ENCODE measurements at places on chromosomes 11 and 22.

DNA sequence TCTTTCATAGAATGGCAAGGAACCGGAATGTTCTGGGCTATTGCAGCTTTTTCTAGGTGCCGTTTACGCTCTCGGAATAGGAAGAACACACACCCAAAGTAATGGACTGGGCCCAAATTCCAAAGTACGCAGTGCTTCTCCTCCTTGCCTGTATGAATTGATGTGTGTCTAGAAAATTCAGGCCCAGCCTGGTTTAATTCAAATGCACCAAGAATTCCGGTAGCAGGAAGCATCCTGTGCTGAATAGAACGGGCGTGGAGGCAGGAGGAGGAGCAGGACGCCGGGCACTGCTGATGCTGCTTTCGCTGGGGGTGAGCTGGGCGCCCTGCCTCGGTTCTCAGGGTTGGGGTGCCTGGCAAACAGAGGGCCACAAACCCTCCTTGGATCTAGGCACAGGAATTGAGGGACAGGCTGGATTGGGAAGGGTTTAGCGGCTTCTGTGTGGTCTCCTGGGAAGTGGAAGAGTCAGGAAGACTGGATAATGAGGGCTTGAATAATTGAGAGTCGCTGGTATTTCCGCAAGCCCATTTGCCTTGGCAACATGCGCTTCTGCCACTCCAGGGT, 2.0 kb downstream of the PARVB start:
- peak; percentile 64 for DNase-seq

DNA sequence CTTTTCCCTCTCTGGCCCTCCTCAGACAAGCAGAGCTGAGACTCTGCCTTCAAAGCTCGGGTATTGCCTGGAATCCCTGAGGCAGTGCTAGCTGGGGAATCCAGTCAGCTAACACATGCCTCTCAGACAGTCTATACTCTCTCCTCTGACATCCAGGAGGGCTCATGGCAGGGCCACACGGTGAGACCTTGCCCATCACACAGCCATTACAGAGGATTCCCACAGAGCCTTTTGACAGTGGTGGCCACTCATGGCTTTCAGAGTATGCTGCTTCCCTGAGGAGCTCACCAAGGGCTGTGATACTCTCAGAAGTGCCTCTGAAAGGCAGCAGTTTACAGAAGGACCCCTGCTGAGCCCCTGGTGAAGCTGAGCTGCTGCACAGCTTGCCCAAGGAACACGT, 165.3 kb downstream of the RRAS2 start:
- no peak for DNase-seq

DNA sequence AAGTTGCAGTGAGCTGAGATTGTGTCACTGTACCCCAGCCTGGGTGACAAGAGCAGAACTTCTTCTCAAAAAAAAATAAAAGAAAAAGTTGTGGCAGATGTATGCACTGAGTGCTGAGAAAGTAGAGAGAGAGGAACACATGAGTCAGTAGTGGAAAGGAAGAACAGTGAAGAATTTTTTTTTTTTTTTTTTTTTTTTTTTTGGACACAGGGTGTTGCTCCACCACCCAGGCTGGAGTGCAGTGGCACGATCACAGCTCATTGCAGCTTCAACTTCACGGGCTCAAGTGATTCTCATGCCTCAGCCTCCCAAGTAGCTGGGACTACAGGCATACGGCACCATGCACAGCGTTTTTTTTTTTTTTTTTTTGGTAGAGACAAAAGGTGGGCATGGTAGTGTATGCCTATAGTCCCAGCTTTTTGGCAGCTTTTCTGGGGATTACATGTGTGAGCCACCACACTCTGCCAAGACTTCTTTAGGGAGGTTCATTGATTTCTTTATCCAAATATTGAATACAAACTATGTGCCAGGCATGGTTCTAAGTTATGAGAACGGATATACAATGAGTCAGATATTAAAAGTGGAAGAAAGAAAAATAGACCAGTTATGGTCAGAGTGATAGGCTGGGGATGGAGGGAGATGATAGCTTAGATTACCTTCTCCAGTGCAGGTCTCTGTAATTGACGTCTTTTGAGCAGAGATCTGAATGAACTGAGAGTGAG, 62.0 kb downstream of the YAP1 start:
- peak; percentile 74 for DNase-seq

DNA sequence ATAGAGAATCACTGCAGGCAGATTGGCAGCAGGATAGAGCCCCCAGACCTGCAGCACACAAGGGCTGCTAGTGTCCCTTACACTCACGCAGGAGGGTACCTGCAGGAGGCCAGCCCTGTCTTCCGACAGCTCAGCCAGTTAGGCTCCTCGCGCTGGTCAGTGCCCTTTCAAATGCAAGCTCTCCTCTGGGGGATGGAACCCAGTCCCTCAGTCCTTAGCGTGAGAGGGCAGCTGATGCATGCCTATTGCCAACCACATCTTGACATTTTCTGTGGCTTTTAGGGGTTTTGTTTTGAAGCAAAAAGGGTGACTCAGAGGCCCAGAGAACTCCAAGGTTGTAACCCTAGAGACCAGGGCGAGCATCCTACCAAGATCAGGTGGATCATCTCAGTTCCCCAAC, 40.0 kb downstream of the WNT11 start:
- DNase-seq, result no peak

GRCh38 chr11:17457396-17458173, 19.1 kb downstream of the ABCC8 start:
- no peak for DNase-seq

DNA sequence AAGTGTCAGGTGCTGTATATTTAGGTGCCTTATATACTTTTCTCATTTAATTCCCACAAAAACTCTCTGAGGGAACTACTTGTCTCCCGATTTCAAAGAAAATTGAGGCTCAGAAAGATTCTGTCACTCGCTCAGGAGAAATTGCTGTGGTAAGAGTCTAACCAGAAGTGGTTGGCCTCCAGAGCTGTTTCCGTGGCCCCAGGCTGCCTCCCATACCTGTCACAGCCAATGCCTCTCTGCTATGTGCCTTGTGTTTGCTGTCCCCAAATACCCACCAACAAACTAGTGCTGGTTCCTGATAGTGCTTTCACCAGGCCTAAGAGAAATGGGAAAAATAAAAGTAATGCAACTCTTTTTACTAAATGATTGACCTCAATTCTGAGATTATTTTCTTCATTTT, 21.0 kb upstream of the TMEM86A start:
- no peak for DNase-seq

DNA sequence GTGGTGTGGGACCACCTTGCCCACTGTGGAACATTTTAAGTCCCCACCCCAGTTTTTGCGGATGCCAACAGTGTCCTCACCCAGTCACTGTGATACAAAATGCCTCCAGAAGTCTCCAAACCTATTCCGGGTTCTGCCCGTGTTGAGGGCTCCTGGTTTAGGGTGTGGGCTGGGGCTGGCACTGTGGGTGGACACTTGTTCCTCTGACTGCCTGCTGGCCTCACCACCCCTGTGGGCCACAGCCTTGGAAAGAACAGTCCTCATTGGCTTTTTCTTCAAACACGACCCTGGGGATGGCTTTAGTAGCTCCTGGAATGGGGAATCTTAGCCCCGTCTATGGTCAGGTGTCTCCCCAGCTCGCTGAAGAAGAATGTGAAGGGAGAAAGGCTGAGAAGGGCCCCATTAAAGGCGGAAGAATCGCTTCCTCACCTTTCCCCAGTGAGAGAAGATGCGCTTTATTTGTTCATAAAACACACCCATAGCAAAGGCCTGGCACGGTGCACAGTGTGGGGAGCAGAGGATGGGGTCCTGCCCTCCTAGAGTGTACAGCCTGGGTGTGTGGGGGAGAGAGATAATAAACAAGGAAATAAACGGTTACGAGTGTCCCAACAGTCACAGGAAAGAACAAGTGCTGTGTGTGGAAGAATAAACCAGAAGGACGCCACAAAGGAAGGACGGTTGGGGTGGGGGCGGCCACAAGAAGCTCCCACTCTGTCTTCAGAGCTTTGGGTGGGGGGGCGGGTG, 91.6 kb upstream of the SLC22A12 start:
- no peak for DNase-seq

- DNase-seq, result no peak
Measured at GRCh38 chr22:44242946-44243724, 62.4 kb downstream of the PARVG start.

- no peak for DNase-seq
Measured at GRCh38 chr11:120188811-120189455, 21.9 kb upstream of the OAF start.

GRCh38 chr11:19089421-19089820, 27.5 kb upstream of the ZDHHC13 start:
- no peak for DNase-seq

DNA sequence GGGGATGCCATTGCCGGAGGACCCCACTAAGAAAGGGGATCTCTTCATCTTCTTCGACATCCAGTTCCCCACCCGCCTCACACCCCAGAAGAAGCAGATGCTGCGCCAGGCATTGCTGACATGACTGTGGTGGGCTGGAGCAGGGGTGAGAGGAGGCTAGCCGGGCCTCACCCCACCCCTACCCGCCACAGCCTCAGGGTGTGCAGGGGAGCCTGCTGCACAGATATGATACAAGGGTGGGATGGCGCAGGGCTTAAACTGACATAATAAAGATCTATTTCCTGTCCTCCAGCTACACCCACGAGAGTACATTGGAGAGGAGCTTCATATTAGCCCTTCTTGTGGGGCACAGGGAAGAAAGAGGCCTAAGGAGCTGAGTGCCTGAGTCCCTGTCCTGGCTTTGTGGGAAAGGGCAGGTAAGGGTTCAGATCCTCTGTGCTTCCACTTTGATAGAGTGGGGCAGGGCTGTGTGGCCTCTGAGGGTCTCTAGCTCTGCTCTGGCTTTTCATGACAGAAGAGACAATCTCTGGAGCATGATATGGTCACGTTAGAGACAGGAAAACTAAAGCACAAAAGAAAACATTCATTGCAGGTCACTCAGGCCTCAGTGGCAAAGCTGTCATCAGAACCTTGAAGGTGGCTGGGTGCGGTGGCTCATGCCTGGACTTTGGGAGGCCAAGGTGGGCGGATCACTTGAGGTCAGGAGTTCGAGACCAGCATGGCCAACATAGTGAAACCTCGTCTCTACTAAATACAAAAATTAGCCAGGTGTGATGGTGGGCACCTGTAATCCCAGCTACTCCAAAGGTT, 12.4 kb downstream of the UCP2 start:
- no peak for DNase-seq

DNA sequence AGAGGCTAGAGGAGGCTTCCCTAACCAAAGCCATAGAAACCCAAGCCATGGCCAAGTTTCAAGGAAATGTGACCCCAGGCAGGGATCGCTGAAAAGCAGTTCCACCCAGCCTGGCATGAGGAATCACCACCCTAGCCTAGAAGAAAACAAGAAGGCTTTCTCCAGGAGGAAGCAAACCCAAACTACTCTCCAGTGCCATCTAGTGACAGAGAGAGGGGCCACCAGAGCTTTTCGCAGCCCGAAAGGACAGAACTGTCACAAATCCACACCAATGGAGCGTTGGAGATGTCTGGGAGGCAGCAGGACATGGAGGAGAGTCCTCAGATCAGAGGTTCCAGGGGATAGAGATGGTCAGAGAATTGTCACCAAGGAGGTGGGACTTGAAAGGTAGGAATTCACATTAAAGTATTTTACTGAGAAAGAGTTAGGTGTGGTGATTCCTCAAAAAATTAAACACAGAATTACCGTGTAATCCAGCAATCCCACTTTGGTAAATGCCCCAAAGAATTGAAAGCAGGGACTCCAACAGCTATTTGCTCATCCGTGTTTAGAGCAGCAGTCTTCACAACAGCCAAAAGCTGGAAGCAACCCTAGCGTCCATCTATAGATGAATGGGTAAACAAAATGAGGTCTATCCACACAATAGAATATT, 67.3 kb upstream of the NUP50 start:
- peak; percentile 89 for DNase-seq

GRCh38 chr11:31966846-31967245, 124.0 kb upstream of the RCN1 start:
- no peak for DNase-seq

DNA sequence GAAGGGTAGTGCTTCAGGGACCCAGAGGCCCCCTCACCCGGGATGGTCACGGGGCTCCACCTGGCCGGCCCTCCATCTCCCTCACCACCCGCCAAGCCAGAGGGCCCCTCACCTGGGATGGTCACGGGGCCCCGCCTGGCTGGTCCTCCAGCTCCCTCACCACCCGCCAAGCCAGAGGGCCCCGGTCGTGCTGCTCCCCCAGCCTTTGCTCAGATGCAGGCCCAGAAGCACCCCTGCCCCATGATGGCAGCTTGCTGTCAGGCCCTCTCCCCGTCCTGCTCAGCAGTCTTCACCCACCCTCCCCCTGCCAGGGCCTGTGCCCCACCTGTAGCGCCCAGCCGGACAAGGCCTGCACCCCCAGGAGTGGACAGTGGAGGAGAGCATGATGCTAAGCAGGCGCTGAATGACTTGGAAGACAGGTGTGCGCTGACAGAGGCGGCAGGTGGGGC, 7.3 kb downstream of the DENND6B start:
- DNase-seq, result no peak

- DNase-seq, result peak; percentile 4
Measured at GRCh38 chr11:17606233-17607082, 59.4 kb downstream of the OTOG start.

DNA sequence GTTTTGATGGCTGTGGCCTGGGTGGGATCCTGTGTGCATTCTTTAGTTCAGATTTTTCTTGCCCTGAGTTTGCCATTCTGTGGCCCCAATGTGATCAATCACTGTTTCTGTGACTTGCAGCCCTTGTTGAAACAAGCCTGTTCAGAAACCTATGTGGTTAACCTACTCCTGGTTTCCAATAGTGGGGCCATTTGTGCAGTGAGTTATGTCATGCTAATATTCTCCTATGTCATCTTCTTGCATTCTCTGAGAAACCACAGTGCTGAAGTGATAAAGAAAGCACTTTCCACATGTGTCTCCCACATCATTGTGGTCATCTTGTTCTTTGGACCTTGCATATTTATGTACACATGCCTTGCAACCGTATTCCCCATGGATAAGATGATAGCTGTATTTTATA, 620 bp downstream of the OR4C16 start:
- no peak for DNase-seq

DNA sequence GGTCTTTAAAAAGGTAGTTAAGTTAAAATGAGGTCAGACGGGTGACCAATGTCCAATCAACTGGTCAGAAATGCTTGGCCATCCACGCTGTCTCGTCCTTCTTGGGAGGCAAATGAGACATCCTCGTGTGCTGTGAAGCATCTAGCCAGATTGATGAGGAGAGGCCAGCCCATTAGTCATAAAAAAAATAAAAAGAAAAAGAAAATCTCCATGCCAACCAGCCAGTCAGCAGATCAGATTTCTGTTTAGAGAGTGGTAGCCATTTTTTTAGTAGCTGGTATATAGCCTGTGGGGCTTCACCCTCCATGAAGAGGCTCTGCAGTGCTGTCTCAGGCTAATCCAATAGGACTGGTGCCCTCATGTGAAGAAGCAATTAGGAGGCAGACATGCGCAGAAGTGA, 343.1 kb upstream of the SYN3 start:
- DNase-seq, result peak; percentile 25

DNA sequence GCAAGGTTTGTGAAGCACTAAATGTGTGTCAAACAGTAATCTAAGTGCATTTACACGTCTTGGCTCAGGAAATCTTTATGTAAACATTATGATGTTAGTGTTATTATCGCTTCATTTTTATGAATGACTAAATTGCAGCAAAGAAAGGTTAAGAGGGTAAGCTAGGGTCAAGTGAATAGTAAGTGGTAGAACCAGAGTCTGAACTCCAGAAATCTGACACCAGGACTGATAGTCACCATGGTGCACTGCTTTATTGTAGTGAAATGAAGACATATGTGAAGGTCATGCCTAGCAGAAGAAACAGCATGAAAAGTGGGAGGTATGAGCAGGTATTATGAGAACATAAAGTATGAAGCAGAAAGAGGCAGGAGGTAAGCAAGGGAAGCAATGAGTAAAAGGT, 368.7 kb upstream of the TENM4 start:
- DNase-seq, result no peak

- no peak for DNase-seq
Measured at GRCh38 chr22:26789951-26790350, 132.6 kb downstream of the MIAT start.
